ENCODE measurements at places on chromosomes 1 and 21.
A peak's percentile ranks its signal among the peaks of the same experiment; 100 is the strongest.

DNA sequence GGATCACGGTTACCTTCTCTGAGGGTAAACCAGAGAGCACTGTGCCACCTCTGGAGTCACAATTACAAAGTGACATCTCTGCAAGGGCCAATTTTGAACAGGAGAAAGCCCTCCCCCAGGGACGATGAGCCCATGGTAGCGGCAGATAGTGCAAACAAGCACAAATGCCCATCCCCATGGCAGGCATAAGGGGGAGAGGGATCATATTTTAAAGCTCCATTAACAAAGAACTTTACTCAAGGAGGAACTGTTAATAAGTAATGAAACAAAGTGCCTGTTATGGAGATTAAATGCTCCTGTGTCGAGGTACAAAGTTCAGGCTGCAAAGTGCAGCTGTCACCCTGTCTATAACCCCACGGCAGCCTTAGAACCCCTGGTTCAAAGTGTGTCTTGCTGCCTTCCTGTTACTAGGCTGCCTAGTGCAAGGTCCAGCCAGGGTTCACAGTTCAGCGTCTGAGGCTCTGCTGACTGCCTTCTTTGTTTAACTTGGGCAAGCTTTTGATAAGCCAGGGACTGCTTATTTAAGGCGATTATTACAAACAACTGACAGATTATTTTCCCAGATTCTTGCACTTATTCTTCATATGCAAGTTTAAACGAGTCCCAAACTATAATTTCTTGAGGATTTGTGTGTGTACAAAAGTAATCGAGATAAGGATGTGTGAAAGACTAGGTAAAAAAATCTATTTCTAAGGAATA lies 75.7 kb upstream of the NRIP1 start:
- DNase-seq = no peak

GRCh38 chr1:201666102-201666501 lies 127.2 kb downstream of the NAV1 start:
- no peak for DNase-seq

DNA sequence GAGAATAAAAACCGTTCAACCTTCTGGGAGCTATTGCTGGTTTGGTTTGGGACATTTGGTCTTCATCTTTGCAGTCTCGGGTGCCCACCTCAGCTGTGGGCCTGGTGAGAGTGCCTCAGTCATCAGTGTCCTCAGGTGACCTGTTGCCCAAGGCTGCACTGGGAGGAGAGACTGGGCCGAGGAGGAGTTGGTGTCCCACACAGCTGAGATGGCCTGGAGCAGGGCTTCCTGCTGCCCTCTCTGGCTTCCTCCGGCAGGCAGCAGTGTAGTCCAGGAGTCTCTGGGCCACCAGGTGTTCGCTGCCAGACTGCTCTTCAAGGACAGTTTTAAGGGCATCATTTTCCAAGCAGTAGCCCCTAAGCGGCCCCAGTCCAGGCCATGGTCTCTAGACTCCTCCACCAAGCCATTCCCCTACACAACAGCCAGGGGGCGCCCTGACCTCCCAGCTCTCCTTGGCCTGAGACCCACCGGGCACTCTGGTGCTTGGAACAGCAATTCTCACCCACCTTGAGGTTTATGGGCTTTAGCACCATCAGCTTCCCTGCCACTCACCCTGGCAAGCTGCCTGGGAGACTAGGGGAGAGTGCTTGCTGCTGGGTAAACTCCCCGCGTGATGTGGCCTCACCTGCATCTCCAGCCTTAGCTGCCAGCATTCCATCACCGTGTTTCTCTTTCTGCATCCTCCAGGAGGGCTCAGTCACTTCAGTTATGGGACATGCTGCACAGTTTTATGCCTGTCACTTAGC lies 9.1 kb upstream of the SYTL1 start:
- DNase-seq = peak; percentile 4

DNA sequence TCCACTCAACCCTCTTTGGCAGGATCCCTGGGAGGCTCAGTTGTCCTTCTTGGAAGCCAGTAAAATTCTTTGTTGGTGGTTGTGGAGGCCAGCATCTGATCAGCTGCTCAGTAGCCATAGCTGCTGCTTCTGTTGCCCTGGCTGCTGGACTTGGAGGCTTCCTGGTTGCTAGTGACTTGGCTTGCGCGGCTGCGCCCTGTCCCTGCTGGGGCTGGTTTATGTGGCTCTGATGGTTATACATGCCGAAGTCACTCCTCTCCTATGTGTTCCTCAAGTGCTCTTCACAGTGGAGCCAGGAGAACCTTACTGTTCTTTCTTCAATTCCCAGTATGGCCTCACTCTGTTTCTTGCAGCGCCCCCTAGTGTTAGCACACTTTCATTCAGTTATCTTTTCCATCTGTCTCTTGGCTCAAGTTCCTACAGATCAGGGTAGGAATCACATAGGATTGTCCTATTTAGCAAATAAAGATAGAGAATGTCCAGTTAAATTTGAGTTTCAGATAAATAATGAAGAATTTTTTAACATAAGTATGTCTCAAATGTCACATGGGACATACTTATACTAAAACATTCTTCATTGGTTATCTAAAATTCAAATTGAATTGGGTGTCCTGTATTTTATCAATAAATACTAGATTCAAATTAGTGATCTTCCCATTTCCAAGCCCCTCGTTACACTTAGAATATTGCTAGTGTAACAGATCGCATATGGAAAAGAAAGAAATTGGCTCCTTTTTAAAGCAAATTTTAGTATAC lies 176.5 kb downstream of the TGFB2 start:
- DNase-seq = peak; percentile 33

DNA sequence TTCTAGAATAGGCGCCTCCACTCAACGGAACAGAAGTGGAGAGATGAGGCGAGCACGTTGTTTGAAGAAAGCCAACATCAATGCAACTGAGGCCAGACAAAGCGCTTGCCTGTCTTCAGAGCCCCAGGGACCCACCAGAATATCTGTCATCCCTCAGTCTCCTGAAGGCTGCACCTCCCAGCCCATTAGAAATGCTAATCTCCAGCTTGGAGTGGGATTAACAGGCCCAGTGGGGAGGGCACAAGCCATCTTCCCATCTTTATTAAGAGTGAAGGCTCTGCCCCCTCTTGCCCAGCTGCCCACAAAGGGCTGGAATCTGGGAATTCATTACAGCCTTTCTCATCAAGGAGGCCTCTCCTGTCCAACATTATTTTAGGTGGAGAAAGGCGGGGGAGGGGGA lies 16.8 kb upstream of the CNTN2 start:
- no peak for DNase-seq

- DNase-seq = no peak
Measured at GRCh38 chr1:73673971-73674370, 524.0 kb downstream of the LRRIQ3 start.

DNA sequence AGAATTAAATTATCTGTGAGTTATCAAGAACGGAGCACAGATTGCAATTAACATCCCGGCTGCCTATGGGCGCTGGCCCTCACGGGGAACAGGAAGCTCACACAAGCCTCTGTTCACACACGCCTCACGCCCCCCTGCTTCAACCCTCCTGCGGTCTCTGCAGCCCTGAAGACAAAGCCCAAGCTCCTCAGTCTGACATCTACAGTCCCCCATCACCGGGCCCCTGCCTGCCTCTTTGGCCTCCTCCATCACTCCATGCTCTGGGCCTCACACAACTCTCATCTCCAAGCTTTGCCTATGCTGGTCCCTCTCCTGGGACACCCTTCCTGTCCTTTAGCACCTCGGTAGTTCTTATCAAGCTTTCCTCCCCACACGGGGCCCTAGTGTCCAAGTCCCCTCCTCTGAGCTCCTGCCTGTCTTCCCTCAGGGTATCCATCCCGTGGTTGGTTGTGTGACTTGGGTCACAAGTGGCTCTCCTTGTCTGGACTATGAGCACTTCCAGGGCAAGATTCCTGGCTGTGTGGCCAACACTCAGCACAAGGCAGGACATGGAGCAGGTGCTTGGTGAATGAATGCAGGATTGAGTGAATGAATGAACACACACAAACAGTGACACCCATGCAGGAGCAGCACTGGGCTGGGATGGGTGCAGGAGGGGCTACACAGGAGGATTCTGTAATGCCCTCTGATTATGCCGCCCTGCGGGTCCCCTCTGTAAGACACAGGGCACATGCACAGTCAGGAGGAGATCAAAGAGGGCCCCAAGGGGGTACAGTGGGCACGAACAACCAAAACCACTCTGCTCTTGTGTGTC lies 116.1 kb downstream of the DMRTB1 start:
- no peak for DNase-seq

DNA sequence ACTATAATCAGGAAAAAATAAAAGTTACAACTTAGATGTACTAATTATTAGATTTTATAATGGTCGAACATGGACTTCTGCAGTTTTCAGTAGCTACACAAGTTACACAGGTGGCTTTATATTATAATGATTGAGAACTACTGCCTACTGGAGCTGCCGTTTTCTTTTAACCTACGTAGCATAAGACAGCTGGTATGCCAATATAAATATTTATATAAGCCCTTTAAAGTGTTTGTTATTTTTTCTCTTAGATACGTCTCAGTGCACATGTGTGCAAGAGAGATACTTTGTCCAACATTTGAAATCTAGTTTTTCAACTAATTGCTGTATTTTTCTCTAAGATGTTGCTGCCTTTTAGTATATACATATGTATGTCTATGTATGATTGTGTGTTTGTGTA lies 42.4 kb downstream of the PDC start:
- no peak for DNase-seq

- DNase-seq = no peak
Measured at GRCh38 chr1:150973258-150973835, 1.3 kb downstream of the CERS2 start.

- DNase-seq = no peak
Measured at GRCh38 chr1:45957684-45958083, 154.3 kb downstream of the MAST2 start.

DNA sequence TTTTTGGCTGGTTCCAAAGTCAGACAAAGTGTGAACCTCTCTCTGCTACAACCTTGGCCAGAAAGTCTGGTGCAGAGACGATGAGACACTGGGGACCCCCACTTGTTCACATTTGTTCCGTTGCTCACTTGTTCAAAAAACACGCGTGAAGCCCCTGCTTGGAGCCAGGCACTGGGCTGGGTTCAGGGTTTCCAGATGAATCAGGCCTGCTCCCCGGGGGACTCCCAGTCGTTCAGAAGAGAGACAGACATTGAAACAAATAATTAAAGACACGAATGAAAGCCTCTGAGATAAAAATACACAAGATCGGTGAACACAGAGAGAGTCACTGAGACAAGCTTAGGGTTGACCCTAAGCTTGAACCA lies 101.5 kb upstream of the RUNX3 start:
- no peak for DNase-seq

- DNase-seq = no peak
Measured at GRCh38 chr1:183070234-183070922, 47.2 kb downstream of the LAMC1 start.

GRCh38 chr1:157948312-157949073 lies 45.0 kb upstream of the KIRREL1 start:
- peak; percentile 13 for DNase-seq

DNA sequence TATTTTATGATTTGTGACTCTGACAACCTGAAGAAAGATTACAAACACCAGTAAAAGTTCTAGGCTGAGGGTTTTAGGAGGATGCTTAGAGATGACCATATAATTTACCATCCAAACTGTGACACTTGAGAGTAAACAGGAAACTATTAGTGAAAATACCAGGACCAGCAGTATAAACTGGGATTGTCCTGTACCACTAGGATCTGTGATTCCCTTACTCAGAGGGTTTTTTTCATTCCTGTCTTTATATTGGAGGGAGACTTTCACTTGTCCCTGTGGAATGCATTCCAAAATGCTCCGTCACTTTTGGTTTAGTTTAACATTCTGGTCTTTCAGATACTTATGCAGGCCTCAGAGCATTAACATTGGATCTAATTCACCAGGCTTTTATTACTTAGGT lies 482.9 kb downstream of the PTBP2 start:
- no peak for DNase-seq

- no peak for DNase-seq
Measured at GRCh38 chr1:7460807-7461206, 310.3 kb upstream of the VAMP3 start.

DNA sequence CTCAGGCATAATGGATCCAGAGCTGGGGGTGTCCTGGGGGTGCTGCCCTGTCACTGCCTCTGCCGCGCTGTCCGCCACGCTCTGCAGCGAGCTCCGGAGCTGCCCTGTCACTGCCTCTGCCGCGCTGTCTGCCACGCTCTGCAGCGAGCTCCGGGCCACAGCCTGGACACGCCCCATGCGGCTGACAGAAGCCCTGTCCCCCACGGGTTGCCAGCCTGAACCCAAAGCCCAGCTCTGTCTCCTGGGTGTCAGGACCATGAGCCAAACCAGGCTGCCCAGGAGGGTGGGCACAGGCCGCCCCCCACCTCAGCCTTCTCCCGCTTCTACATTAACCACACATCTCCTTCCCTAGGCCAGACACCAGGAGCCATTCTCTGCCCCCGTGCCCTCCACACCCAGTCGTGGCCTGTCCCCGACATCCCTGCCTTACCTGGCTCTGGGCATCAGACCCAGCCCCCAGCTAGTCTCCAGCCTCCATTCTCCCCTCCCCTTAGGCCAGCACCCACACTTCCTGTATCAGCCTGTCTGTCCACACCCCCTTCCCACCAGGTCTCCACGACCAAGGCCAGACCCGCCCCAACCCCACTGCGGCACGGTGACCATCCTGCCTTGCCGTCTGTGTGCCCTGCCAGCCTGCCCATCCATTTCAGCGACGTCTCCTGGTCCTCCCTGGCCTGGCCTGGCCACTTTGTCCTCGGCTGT lies 72.9 kb upstream of the COL6A1 start:
- no peak for DNase-seq

All from SW 1271 (cell line).